ENCODE measurements at places on chromosomes 2 and 18.

GRCh38 chr2:111905990-111906735 lies 7.8 kb downstream of the MERTK start:
- ATAC-seq, result no peak

GRCh38 chr2:149885468-149885867 lies 297.9 kb upstream of the MMADHC start:
- peak; percentile 97 for ATAC-seq

- ATAC-seq, result peak; percentile 96
Measured at GRCh38 chr2:239006622-239007285, 158.9 kb downstream of the TWIST2 start.

DNA sequence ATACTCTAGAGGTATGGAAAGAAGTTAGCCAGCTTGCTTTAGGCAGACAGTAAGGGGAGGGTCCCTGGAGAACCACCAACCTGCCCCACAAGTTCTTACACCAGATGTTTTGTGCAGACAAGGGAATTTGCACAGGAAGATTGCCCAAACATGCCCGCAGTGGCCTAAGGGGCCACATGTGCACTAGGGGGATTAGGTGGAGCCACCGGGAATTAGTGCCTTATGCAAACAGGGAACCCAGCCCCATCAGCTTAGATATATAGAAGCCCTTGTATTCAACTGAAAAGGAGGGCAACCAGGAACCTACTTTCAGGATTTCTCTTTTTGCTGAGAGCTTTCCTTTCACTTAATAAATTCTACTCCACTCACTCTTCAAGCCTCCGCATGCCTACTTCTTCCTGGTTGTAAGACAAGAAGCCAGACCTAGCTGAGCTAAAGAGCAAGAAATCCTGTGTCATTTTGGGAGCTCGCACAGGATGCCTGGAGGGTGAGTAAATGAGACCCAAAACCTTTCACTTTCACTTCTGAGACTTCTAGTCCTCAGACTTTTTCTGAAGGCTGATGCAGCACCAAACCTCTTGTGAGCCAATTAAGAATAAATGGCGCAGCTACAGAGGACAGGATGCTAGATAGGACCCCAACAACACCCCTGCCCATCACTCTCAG lies 146.3 kb downstream of the GCA start:
- ATAC-seq, result peak; percentile 91

DNA sequence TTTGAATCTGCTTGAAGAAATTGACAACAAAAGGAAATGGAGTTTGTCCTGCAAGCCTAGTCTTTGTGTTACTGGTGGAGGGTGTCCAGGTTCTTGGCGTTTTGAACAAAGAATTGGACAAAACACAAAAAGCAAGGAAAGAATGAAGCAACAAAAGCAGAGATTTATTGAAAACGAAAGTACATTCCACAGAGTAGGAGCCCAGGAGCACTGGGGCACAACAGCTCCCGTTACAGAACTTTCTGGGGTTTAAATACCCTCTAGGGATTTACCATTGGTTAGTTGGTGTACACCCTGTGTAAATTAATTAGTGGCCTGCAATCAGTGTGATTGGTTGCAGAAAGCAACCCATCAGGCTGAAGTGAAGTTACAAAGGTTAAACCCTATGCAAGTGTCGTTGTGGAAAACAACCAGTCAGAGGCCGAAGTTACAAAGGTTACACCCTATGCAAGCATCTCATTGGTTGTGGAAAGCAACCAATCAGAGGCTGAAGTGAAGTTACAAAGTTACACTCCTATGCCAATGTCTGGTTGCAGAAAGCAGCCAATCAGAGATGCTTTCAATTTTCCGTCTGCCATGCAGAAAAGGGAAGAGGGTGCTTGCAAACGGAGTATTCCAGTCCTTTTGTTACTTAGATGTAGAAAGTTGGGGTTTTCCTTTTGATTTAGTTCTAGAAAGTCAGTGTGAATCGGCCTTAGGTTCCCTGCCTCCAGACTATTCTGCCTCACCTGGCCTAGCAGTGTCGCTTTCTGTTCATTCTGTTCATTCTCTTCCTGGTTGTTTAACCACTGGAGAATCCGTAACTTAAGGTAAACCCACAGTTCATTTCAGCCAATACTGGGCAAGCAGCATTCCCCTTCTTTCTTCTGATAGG lies 47.6 kb upstream of the PTH2R start:
- no peak for ATAC-seq

- no peak for ATAC-seq
Measured at GRCh38 chr2:10204326-10205161, 82.0 kb downstream of the RRM2 start.

DNA sequence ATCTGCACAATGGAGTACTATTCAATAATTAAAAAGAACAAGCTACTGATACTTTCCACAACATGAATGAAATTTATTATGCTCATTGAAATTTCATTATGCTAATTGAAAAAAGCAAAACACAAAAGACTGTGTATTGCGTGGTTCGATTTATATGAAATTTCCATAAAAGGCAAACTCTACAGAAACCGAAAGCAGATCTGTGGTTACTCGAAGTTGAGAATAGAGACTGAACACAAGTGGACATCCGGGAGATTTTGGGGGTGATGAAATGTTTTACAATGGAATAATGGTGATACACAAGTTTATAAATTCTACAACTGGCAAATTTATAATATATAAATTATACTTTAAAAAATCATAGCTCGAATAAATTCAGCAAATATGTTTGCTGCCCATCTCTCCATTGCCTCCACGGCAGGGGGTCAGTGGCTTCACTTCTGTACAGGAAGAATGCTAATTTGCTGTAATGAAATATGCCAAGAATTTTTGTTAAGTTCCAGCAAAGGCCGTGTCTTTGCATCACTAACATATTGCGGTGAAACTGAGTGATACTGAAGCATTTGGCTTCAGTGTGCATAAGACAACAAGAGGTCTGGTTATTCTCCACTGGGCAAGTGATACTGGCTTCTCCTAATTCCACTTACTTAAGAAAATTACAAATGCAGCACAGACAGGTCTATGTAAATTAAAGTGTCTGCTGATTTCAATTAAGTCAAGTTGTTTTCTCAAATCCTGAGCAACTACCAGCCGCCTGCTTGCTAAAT lies 96.7 kb downstream of the TMEM163 start:
- ATAC-seq, result no peak

Measured in esophagus mucosa (tissue), 1 donor.